T-cell (primary cell): ENCODE measurements at places on chromosomes 1 and 21. TPM values are rescaled to one million over a fixed set of nuclear protein-coding genes. Genes with fewer than 3 reads are reported as not detected.

DNA sequence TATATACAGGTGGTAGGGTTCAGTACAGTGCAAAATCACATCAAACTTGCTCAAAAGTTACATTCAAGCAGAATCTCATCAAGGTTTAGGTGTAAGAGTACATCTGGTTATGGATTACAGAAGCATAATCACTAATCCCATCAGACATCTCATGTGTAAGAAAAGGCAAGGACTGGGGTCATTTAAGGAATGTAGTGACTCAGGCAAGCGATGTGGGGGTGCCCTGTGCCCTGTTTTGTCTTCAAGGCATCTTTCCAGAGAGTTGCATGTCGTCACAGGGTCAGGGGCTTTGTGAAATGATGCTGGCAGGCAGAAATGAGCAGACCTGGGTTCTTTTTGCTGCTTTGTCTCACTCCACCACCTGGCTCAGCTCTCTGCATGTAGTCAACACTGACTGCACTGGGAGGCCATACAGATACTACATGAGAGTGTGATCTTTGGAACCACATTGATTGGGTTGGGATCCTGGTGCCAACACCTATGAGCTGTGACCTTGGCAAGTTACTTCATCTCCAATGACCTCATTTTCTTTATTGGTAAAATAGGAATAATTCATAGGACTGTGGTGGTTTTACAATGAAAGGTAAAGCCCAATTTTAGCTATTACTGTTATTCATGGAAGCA lies 8.2 kb upstream of the HHIPL2 start:
- DNase-seq = no peak

GRCh38 chr21:42286416-42286815 lies 28.8 kb downstream of the TFF3 start:
- DNase-seq = no peak

GRCh38 chr1:10170239-10170574 lies 40.2 kb upstream of the KIF1B start:
- no peak for DNase-seq

F13B gene
- total RNA-seq = not detected

GRCh38 chr1:223844787-223845036 lies 1.0 kb downstream of the TP53BP2 start:
- peak; percentile 23 for DNase-seq

- DNase-seq = no peak
Measured at GRCh38 chr1:3244025-3244926, 175.3 kb downstream of the PRDM16 start.

GRHL3 gene
- not detected for total RNA-seq

WNT3A gene
- not detected for total RNA-seq

DNA sequence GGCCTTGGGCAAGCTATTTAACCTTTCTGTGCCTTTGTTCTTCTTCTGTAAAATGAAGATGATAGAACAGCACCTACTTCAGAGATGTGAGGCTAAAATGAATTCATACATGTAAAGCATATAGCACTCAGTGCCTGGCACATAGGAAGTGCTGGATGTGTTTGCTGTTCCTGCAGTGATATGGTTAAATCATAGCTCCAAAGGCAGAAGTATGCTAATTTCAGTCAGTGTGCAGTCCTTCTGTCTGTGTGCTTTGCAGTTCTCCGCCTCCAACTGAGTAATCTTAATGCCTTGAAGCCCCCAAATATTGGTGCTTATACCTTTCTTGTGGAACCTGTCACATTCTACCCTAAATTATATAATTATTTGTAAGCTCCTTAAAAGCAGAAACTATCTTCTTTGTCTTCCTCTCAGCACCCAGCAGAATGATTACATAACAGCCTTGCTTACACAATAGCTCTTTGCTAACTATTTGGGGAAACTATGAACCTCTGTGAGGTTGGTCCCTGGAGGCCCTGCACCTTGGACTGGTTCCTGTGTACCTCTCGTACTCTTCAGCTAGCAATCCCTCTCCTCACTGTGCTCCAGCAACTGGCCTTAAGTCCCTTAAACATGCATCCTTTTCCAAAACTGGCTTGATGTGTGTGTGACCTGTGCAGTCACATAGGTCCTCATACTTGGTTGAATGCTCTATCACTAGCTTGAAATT lies 57.0 kb upstream of the CACYBP start:
- no peak for DNase-seq

GRCh38 chr1:165234149-165234548 lies 122.4 kb downstream of the LMX1A start:
- no peak for DNase-seq

OR10Z1 gene
- total RNA-seq = not detected

DNA sequence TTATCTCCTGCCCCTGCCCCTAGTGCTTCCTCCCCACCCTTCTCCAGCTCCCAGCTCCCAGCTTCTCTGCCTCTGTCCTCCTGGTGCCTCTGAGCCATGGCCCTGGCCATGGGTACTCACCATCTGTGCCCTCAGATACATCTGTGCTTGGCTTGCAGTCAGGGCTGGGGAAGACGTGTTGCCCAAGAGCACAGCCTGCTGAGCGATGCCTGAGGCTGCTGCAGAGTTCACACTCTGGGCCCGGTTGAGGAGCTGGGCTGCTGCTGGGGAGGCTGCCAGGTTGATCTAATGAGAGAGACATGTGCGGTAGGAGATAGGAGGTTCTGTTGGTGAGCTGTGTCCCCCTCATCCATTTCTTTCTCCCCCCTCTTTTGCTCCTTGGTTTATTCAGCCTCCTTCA lies 49.4 kb upstream of the A3GALT2 start:
- DNase-seq = no peak

DNA sequence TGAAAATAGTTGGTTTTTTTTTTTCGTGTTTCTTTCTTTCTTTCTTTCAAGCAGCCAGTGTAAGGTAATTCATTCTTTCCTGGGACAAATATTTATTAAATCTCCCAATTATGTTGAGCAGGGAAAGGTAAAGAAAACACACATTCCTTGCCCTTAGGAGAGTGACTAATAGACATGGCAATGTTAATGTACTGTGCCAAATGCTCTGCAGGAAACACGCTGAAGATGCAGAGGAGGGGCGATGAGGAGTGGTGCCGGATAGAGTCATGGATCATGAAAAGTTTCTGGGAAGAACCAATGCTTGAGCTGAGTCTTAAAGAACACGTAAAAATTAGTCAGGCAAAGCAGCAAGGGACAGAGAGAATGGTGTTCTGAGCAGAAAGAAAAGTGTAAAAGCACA lies 199.2 kb downstream of the DNM3 start:
- no peak for DNase-seq

- no peak for DNase-seq
Measured at GRCh38 chr1:53984726-53985125, 33.3 kb downstream of the LDLRAD1 start.

ANGPTL7 gene
- total RNA-seq = not detected

GRCh38 chr21:41378849-41379248 lies 17.0 kb downstream of the MX2 start:
- no peak for DNase-seq

DNA sequence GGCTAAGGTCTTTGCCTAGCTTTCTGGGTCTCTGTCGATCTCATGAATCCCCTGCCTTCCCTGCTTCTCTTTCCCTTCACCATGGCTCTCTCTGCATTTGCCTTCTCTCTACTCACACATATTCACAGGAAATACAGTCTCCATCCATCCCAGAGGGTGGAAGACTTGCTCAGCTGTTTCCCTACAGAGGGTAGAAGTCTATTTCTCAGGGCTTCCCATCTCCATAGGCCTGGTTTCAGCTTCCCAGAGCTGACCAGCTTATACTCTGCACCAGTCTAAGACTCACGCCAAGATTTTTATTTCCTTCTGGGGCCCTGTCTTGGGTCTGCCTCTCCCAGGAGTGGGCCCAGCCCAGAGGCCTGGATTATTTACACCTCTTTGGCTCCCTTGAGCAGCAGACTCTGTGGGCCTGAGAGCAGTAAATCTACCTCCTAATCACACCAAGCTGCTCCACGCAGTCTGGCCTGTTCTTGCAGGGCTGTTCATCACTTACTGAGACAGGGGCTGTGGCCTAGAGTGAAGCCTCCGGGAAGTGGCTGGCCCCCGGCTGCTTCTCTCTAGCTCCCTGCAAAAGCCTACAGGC lies 102.5 kb downstream of the PLXNA2 start:
- DNase-seq = no peak

CSF1 gene
- total RNA-seq = 8.8 TPM

HSD17B7 gene
- 29.6 TPM for total RNA-seq

TLR5 gene
- total RNA-seq = 3.8 TPM

DNA sequence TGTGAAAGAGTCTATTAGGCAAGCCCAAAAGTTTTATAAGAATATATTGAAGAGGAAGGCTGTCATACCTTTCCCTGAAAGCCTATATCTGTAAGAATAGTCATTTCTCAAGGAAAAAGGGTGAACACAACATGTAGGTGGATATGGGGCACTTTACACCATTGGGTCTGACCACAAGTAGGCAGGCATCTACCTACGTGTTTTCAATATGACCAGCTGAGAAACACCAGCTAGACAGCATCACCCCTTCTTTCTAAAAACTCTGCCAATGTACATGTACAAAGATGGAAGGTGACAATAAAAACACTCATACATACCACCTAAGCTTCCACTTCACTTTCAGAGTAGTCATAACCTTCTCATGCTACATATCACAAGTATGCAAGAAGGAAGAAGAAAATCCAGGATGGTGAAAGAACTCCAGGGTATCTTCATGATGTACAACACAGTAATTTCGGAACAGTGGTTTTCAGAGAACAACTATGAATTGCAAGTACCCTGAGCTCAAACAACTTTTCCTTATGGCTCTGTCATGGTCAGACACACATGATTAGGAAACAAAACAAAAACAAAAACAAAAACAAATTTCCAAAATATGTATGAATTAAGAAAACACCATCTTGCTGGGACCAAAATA lies 98.5 kb upstream of the ADGRL2 start:
- no peak for DNase-seq

- no peak for DNase-seq
Measured at GRCh38 chr1:145956781-145957442, 905 bp downstream of the LIX1L start.

LRRC71 gene
- total RNA-seq = not detected

GRCh38 chr1:84377480-84378095 lies 20.7 kb upstream of the DNASE2B start:
- DNase-seq = no peak

GRCh38 chr1:198019126-198019525 lies 102.0 kb downstream of the LHX9 start:
- DNase-seq = no peak

OLFML2B gene
- not detected for total RNA-seq
